Ecto neural progenitor cell (in vitro differentiated cells): ENCODE measurements at places on chromosomes 11 and 22.

DNA sequence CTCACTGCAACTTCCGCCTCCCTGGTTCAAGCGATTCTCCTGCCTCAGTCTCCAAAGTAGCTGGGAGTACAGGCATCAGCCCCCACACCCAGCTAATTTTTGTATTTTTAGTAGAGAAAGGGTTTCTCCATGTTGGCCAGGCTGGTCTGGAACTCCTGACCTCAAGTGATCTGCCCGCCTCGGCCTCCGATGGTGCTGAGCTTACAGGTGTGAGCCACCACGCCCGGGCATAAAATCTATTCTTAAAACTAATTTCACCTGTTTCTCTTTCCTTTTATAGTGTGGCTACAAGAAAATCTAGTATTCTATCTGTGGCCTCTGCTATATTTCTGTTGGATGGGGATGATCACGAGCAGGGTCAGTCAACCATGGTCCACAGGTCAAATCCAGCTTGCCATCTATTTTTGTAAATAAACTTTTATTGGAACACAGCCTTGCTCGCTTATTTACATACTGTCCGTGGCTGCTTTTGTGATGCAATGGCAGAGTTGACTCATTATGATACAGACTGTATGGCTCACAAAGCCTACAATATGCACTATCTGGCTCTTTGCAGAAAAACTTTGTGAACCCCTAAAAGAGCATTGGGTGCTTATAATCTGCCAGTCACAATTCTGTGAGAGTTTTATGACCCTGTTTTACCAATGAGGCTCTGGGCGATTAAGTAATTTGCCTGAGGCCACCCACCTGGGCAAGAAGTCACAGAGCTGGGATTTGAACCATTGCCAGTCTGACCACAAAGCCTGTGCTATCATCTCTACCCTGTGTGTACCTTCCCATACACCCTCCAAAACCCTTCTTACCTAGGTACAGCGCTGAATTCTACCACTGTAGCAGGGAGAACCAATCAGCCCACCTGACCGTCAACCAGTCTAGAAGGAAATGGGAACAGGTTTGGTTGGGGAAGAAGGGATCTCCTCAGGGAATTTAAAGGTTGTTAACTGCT lies 28.3 kb downstream of the SLC1A2 start:
- no peak for DNase-seq

DNA sequence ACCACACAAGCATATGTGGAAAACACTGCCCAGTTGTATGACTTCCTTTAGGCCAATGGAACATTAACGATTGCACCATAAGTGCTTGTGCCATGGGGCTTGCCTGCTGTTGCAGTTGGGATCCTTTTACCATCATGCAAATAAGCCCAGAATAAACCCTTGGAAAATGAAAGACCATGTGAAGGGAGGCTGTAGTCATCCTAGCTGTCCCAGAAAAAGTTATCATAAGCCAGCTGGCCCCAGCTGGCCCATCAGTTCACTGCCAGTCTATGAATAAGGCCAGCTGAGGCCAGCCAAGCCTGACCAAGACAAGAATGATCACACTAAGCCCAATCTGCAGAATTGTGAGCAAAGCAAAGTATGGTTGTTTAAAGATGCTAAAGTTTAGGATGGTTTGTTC lies 253.9 kb upstream of the ARHGAP20 start:
- no peak for DNase-seq

DNA sequence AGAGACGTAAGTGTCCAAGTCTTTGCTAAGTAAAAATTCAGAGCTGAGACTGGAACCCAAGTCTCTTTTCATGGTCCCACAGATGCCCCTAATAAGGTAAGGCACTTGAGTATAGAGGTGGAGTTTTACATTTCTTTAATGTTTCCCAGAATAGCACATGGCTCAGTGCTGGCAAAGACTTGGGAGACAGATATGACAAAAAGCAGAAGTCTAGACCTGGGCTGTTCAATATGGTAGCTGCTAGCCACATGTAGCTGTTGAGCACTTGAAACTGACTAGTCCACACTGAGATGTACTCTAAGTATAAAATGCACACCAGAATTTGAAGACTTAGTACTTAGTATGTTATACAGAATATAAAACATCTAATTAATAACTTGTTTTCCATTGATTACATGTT lies 17.6 kb downstream of the VSTM5 start:
- no peak for DNase-seq

DNA sequence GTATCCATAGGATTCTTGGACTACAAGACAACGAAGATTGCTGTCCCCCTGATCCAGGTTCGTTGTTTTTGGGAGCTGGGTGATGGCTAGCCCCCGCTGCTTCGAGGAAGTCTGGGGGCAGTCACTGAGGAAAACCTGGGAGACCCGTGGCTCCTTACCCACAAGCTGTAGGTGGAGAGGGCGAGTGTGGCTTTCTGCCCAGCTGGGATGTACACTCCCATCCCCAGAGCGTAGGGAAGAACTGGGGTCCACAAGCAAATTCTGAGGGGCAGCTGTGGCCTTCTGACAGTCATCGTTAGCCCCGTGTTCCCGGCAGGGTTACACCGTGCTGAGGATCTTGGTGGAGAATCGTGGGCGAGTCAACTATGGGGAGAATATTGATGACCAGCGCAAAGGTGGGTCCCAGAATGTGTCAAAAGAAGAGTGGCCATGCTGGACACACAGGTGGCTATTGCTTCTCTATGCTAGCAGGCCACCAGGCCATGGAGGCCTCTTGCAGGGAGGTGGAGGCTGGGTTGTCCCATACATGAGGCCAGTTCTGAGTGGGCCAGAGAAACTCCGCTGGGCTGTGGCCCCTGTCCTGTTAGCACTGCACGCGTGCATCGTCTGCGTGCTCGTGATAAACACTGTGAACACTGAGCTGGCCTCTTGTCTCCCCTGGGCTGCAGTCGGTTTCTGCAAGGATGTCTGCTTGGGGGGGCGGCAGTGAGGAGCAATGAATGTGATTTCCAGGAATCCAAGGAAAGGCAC lies 39.8 kb downstream of the GLB1L2 start:
- DNase-seq: no peak

DNA sequence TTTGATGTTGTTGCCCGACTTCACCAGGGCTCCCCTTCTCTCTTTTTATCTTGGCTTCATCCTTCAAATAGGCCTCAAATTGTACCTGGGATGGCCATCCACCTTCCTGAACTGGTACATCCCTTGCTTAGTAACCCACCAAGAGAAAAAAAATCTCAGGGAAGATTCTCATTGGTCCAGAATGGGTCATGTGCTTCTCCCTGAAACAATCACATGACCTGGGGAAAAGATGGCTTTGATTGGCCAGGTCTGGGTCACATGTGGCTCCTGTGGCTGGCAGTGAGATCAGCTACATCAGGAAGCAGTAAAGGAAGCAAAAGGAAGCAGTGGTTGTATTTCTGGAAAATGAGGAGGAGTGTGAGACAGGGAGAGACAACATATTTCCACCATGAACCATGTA lies 540.2 kb downstream of the MIAT start:
- DNase-seq: no peak

DNA sequence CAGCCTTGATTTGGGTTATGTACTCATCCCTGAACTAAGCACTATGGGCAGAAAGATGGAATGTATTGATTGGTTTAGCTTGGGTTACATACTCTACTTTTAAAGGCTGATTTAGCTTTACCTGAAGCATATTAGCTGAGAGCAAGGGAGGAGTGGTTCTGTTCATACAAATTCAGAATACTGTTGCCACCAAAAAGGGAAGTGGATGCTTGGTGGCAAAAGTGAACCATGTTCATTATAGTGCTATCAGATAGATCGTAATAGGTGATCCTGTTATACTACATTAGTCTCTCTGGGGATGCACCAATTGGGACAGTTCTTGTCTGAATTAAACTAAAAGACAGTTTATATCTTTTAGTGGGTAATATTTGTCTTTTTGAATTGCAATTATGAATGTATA lies 44.5 kb upstream of the RRM1 start:
- no peak for DNase-seq

DNA sequence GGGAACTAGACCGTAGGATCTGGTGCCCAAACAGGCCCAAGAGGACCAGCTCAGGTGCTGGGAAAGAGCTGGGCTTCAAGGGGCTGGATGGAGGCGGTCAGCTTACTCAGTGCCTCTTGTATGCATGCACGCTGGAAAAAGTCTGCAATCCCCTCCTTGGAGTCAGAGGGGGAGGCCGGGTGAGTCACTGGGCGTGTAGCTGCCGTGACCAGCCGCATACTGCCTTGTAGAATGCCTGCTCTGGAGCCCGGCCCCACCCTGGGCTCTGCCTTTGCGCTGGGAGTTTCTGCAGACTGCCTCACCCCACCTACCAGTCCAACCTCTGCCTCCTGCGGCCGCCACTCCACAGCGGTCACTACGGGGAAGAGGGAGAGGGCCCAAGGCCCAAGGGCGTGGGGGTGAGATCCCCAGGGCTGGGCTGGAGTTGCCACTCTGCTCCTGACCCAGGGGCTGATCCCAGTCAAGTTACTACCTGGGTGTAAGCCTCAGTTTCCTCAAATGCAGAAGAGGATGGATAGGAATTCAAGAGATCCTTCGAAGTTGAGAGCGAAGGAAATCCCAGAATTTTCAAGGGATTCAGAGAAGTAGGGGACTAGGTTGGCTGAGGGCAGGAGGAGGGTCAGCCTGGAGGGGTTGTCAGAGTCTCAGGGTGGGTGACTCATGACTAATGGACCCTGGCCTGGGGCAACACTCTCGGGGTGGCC lies 4.2 kb downstream of the MRGPRF start:
- no peak for DNase-seq

GRCh38 chr22:45179276-45180049 lies 15.7 kb downstream of the NUP50 start:
- DNase-seq: no peak

GRCh38 chr22:46077669-46078099 lies 72.6 kb upstream of the PPARA start:
- no peak for DNase-seq

DNA sequence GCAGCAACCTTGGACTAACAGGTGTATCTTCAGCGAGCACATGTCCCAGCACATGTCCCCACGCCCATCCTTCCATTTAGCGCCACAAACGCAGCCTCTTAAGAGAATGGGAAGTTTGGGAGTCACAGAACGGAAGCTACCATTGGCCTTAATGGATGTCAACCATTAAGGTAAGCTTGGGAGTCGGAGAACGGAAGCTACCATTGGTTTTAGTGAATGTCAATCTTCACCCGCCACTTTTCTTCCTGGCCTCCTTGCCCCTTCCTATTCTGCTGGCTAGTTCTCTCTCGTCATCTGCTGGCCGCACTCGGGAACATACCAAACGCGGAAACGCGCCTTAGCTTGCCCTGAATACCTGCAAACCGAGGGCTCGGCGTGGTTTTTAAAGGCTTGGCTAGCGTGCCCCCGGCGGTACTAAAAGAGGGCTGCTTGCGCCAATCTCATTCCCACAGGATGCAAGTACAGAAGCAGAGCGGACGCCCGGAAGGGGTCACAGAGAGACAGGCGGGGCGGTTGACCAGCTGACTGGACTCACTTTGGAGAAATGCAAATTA lies 24.3 kb downstream of the GLYATL1 start:
- DNase-seq: peak; percentile 74

DNA sequence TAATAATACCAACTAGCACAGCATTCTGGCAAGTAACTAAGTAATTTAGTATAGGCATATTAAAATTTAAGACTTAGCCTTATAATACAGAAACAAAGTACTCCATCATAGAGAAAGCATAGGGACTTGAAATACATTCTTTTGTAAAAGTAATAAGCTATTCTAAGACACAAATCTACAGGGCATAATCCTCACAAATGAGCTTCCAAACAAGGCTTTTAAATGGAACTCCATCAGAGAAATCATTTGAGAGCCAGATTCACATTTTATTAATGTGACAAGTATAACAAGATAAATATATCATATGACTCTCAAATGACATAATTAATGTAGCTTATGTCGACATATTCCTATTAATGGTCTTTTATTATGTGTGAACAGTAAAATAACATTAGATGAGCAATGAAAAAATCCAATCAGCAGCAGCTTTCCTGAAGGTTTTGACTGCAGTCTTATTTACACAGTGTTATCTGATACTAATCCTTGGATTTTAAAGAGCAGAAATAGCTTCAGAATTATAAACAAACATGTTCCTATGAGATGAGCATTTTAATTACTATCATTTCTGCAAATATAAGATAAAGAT lies 241.4 kb downstream of the TTC28 start:
- no peak for DNase-seq

DNA sequence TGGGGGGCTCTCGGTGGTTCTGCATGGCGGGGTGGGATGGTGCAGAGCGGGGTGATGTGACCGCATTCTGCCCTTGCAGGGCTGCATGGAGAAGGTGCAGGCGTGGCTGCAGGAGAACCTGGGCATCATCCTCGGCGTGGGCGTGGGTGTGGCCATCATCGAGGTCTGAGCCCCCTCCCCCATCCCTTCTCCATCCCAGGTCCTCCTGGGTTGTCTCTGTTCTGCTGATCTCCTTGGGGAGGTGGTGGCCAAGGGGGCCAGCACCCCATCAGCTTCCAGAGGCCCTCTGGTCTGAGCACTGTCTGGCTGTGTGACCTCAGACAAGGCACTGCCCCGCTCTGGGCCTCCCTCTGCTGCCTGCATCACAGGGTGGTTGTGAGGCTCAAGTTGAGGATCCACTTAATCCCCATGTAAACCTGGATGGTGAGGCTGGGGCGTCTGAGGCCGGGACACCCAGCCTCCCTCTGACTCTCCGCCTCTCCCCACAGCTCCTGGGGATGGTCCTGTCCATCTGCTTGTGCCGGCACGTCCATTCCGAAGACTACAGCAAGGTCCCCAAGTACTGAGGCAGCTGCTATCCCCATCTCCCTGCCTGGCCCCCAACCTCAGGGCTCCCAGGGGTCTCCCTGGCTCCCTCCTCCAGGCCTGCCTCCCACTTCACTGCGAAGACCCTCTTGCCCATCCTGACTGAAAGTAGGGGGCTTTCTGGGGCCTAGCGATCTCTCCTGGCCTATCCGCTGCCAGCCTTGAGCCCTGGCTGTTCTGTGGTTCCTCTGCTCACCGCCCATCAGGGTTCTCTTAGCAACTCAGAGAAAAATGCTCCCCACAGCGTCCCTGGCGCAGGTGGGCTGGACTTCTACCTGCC lies 53.3 kb downstream of the CD82 start:
- DNase-seq: peak; percentile 41

GRCh38 chr22:38694940-38695339 lies 5.8 kb downstream of the JOSD1 start:
- DNase-seq: no peak

DNA sequence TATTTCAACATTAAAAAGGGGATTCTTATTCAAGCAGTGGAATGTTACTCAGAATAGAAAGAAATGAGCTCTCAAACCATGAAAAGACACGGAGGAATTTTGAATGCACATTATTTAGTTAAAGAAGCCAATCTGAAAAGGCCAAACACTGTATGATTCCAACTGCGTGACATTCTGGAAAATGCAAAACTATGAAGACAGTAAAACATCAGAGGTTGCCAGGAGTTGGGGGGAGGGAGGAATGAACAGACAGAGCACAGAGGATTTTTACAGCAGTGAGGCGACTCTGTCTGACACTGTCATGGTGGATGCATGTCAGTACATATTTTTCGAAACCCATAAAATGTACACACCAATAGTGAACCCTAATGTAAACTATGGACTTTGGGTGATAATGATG lies 22.9 kb upstream of the THY1 start:
- no peak for DNase-seq

GRCh38 chr11:12137005-12137690 lies 26.8 kb downstream of the MICAL2 start:
- DNase-seq: no peak

- DNase-seq: peak; percentile 37
Observed at GRCh38 chr22:44523981-44524759, 26.1 kb upstream of the RTL6 start.
